ENCODE measurements at places on chromosomes 13 and 19.

DNA sequence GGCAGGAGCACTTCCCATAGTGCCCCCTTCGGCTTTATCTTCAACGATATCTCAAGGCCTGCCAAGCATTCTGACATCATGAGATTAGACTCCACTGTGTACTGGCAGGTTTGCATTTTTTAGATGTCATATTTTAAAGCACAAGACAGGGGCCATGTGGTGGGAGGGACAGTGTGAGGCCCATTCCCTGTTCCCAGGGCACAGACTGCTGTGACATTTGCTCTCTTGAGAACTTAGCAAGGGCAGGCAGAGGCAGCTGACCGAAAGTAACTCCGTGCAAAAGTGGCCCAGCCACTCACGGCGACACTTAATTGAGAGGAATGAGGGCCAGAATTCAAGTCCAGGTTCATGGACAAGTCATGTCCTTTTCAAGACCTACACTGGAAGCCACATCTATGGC, 201.8 kb downstream of the COL4A1 start:
- DNase-seq = no peak

DNA sequence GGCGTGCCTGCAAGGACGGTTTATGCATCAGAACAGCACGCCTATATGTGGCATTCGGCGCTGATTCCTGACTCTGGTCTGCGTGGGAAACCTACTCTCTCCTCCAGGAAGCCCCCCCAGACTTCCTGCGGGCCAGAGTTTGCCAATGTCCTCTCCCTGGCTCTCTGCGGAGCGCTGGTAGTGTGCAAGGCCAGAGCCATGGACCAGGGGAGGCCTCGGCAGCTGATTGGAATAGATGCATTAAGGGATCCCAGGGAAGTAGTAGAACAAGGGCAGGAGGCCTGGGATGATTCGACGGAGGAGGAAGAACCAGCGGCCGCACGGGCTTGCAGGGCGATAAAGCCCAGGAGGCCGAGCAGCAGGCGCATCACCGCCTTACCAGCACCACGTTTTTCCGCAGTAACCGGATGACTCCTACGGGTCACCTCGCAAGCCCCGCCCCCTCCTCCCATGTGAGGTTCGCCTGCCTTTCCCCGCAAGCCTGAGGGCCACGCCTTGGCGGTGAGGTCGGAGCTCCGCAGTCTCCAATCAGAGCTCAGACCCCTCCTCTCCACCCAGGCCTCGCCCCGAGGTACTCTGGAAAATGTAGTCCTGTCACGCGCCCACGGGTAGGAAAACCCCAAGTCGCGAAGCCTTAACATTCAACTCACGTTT, 5.0 kb downstream of the CLEC11A start:
- peak; percentile 81 for DNase-seq

DNA sequence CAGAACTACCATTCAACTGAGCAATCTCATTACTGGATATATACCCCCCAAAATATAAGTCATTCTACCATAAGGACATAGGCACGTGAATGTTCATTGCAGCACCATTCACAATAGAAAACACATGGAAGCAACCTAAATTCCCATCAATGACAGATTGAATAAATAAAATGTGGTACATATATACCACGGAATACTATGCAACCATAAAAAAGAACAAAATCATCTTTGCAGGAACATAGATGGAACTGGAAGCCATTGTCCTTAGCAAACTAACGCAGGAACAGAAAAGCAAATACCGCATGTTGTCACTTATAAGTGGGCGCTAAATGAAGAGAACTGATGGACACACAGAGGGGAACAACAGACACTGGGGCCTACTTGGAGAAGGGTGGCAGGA, 14.1 kb downstream of the RNF113B start:
- no peak for DNase-seq

GRCh38 chr19:14023404-14024235, 4.3 kb upstream of the RLN3 start:
- peak; percentile 60 for DNase-seq

DNA sequence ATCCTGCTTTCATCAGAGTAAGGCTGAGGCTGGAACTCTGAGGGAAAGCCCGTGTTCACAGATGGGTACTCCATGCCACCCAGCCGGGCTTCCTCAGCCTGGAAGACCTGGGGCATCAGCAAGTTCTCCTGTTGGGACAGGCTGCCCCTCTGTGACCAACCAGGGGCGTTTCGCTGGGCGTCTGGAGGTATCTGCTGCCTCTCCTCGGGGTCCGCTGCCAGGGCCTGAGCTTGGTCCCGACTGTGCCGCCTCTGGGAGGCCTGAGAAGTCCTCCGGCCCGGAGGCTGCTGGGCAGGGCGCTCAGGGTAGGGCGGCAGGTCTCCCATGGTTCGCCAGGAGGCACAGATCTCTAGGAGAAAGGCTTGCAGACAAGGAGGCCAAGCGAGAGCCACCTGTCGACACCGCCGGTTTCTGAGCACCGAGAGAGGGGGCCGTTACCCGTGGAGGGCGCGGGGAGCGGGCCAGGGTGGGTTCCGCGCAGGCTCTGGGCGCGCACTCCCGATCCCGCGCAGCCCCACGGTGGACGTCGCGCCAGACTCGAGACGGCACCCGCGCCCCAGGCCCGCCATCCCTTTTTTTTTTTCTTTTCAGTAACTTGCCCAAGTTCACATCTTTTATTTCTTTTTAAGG, at the start of gene RSPH6A:
RSPH6A (minus strand) TSS at position 458 of the 630 bp plus-strand sequence; CDS start at position 326, 132 bp downstream.
- DNase-seq = no peak

DNA sequence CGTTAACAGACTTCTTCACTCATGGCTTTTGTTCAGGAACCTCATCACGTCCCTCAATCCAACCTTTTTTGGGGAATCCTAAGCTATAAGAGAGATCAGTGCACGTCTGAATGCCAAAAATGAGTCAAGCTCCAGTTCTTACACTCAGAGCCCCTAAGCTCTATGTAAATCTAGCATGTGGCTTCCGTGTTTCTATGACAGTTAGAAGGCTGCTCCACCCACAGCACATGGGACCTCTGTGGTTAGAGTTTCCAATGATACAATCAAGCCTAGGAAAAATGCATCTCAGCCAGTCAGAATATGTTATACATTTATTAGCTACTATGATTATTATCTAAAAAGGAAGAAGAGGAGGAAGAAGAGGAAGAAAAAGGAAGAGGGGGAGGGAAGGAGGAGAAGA, 135.9 kb downstream of the ENOX1 start:
- no peak for DNase-seq

GRCh38 chr13:95676105-95676761, 706 bp upstream of the DNAJC3 start:
- no peak for DNase-seq

DNA sequence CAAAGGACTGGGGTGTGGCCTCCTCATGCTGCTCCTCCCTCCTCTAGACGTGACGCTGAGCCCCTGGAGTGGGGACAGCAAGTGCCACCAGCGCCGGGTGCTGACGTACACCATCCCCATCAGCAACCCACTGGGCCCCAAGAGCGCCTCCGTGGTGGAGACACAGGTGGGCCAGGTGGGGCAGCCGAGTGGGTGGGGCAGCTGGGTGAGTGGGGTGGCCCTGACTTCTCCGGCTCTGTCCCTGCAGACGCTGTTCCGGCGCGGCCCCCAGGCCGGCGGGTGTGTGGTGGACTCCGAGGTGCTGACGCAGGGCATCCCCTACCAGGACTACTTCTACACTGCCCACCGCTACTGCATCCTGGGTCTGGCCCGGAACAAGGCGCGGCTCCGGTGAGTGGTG, 11.1 kb upstream of the SCN1B start:
- no peak for DNase-seq

GRCh38 chr13:50613356-50613831, 230.1 kb downstream of the DLEU7 start:
- DNase-seq = no peak

GRCh38 chr13:95571941-95572340, 19.4 kb downstream of the CLDN10 start:
- DNase-seq = no peak

- no peak for DNase-seq
These were observed 3.2 kb downstream of the TEX30 start for GRCh38 chr13:102770435-102770834.

GRCh38 chr19:5503598-5503997, 48.4 kb downstream of the ZNRF4 start:
- no peak for DNase-seq

DNA sequence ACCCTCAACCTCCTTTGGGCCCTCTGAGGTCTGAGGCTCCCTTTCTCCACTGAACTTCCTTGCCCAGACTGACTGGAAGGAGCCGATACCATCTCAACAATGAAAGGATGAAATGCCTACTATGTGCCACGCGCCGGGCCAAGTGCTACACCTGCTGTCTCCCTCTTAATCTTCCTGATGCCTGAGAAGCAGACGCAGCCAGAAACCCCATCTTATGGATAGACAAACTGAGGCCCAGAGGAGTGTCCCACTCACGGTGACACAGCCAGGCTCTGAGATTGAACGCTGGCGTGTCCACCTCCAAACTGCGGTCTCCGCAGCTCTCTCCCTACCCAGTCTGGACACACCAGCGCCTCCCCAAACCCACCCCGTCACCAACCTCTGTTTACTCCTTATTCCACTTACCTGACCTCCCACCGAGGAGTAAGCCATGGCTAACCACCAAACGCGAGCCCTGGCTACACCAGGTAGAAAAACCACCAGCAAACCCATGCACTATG, 20.9 kb downstream of the MLLT1 start:
- DNase-seq = no peak

DNA sequence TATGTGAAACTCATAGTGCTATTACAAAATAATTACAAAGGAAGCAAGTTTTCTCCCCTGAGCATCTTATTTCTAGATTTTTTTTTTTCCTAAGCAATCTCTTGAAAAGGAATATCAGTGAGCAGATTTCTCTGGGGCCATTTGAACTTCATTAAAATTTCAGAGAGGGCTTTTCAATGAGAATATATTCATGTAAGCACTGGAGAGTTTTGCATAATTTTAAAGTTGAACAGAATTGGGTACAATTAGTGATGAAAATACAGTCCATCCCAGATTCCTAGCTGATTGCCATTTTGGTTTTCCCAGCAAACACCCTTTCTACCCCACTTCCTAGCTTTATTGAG, 66.8 kb upstream of the RNF113B start:
- no peak for DNase-seq

GRCh38 chr13:23380534-23380933, 53.0 kb downstream of the SACS start:
- DNase-seq = peak; percentile 48

DNA sequence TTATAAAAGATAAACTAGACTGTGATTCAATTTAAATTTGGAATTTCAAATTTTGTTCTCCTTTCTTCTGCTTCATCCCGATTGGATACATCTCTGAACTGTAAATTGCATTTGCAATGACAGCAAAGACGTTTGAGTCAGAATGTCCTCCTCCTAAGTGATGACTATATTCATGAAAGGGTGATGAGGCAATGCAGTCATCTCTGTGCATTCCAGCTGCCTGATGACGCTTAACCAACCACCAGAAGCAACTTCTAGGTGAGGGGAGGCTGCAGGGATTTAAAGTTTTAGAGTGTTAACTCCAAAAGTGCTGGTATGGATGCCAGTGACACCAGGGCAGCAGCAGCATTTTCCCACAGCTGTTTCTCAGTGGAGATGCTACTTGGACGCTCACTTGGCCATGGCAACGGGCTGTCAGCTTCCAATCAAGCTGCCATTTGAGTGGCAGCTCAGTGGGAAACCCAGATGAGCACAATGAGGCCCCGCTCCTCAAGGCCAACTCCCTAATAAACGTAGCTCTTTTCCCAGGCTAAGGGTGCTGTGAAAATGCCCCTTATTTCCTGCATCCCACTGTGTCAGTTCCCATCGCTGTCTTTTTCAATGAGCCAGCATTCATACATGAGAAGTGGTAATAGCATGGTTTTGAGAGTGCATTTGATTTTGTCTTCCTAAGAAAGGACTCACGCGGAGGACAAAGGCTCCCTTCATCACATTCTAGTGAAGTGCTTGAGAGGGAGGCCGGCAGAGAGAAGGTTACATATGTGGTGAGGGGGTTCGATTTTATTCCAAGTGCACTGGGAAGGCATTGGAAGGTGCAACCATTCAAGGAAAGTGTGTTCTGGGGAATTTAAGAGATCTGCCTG, 45.2 kb upstream of the AMER2 start:
- no peak for DNase-seq

DNA sequence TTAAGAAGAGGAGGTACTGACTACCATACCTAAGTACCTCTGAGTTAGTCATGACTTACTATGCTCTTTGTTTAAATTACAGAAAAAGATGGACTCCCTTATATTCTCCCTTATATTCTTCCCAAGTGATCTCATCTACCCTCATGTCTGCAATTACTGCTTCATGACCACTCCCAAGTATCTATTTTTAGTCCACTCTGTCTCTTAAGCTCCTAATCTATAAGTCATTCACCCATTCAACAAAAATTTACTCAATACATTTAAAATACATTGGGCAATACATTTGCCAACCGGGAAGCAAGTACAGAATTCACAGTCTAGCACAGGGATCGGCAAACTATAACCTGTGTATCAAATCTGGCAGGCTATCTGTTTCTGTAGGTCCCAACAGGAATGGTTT, 42.6 kb downstream of the KPNA3 start:
- DNase-seq = no peak

DNA sequence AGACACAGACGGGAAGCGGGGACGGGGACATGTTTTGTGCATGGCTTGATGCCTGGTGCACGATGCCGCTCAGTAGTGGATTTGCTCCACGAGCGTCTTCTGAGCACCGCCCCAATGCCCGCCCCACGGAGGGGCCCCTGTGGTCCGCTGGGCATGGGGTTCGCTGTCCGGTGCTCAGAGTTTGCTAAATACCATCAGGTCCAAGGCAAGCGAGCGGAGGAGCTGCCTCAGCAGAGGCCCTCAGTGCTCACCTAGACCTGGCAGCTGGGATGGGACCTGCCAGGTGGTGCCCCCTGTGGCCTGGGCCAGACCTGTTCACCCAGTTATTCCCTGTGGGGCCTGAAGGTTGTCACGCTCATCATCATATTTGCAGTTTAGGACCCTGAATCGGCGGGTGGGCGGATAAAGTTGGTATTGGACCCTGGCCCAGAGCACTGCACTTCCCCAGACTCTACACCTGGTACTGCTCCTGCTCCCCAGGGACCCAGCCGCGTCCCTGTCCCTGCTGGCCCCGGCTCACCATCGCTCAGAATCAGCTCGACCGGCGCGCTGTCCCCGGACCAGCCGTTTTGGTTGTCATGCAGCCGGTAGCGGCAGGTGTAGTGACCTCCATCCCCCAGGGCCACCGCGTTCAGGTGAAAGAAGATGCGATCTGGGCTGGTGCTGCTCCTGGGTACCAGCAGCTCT, 2.3 kb downstream of the A1BG start:
- DNase-seq = no peak

DNA sequence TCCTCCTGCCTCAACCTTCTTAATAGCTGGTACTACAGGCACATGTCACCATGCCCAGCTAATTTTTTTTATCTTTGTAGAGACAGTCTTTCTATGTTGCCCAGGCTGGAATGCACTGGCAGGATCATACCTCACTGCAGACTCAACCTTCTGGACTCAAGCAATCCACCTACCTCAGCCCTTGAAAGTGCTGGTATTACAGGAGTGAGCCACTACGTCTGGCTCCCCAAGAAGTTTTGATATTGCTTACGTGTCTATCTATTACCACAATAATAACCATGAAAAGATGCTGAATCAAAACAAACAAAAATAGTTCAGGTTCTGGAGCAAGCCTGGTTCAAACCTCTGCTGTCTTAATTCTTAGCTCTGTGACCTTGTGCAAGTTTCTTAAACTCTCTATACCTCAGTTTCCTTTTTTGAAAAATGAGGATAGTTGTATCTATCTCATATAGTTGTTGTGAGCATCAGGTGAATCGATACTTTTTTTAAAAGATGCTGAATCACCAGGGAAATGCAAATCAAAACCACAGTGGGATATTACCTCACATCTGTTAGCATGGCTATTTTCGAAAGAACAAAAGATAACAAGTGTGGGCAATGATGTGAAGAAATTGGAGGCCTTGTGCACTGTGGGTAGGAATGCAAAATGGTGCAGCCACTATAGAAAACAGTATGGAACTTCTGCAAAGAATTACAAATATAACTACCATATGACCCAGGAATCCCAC, 19.0 kb upstream of the LEUTX start:
- no peak for DNase-seq

Measured in umbilical cord (tissue), 2 donors.